ENCODE measurements at places on chromosomes 12 and 14.

DNA sequence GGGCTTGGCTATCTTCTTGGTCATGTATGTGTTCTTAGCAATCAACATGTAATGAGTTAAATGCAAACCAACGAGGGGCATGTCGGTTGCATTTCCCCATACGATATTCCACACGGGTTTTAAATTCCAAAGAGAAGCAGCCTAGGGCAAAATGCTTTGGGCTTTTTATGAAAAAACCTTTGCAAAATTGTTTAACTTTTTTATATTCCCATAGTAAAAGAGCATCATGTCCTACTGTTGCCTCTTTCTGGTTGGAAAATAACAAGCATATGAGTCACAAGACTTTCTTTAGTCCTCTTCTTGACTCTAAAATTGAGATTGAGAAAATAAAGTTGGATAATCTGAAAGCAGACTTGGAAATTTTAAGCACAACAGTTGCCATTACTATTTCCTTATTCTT lies 3.8 kb upstream of the DIO2 start:
- no peak for DNase-seq

DNA sequence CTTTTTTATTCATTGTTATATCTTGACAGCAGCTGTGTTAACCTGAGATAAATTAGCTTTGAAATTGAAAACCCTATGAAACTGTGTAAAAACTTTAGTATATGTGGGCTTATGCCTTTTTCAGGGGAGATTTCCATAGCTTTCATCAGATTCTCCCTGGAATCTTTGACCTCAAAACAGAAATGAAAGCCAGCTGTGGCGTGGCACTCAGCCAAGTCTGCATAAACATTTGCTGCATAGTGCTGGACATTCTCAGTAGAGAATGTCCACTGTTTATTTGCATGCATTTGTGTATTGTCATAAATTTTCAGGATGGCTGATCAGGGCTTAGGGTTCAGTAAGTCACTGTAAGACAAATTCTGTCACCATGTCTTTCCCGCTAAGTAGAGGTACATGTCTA lies 115.3 kb upstream of the NAP1L1 start:
- DNase-seq, result no peak

GRCh38 chr12:58919231-58920101 lies 838 bp downstream of the LRIG3 start:
- peak; percentile 72 for DNase-seq

- DNase-seq, result peak; percentile 16
Observed at GRCh38 chr14:98580131-98580678, 691.8 kb downstream of the BCL11B start.

All from ACHN (cell line).